ENCODE measurements at places on chromosomes 2 and 18. TPM values are rescaled to one million over a fixed set of nuclear protein-coding genes. Genes with fewer than 3 reads are reported as not detected.

Gene GAREM1
- 4.3 TPM for total RNA-seq

Gene SLC11A1
- total RNA-seq = 0.26 TPM

Gene ATG4B
- total RNA-seq = 49.2 TPM

Gene AKAIN1
- total RNA-seq = not detected

Gene CDH19
- total RNA-seq = 0.97 TPM

Gene RSAD2
- 0.53 TPM for total RNA-seq

Gene DCC
- not detected for total RNA-seq

Gene SPDYA
- total RNA-seq = not detected

Gene CREG2
- 9.8 TPM for total RNA-seq

Gene TCF23
- not detected for total RNA-seq

Gene ABCG5
- total RNA-seq = not detected

Gene HOXD12
- not detected for total RNA-seq

Gene TXNDC2
- 0.45 TPM for total RNA-seq

Gene SLC9A4
- not detected for total RNA-seq

Gene MARCHF7
- 58.8 TPM for total RNA-seq

Gene GCG
- total RNA-seq = not detected

Gene DYNAP
- not detected for total RNA-seq

Gene TCF4
- 1.5 TPM for total RNA-seq

Gene IL1RN
- total RNA-seq = 0.13 TPM

Gene DPYSL5
- 3.6 TPM for total RNA-seq

Gene ASB18
- not detected for total RNA-seq

Gene PRKAG3
- total RNA-seq = not detected

Gene PSD4
- 14.6 TPM for total RNA-seq

Measured in A549 treated with Mapracorat at 1 μM for 4 hours (cell line).